ENCODE measurements at places on chromosomes 7 and 10.

- DNase-seq, result no peak
Observed at GRCh38 chr7:103751311-103751880, 238.1 kb downstream of the RELN start.

GRCh38 chr7:13702251-13702650 lies 287.2 kb downstream of the ETV1 start:
- no peak for DNase-seq

DNA sequence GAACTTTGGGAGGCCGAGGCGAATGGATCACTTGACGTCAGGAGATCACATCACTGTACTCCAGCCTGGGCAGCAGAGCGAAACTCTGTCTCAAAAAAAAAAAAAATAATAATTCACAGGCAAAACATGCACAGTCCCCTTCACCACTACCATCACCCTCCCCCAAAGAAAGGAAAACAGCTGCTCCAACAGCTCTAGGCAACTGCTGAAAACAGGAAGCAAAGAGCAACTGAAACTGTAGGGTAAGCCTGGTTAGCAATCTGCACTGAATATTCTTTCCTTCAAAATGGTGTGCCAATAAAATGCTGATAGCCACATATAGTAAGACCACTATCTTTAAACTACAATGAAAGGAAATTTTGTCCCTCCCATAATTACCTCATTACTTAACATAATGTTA lies 11.8 kb downstream of the NT5C2 start:
- DNase-seq, result no peak

DNA sequence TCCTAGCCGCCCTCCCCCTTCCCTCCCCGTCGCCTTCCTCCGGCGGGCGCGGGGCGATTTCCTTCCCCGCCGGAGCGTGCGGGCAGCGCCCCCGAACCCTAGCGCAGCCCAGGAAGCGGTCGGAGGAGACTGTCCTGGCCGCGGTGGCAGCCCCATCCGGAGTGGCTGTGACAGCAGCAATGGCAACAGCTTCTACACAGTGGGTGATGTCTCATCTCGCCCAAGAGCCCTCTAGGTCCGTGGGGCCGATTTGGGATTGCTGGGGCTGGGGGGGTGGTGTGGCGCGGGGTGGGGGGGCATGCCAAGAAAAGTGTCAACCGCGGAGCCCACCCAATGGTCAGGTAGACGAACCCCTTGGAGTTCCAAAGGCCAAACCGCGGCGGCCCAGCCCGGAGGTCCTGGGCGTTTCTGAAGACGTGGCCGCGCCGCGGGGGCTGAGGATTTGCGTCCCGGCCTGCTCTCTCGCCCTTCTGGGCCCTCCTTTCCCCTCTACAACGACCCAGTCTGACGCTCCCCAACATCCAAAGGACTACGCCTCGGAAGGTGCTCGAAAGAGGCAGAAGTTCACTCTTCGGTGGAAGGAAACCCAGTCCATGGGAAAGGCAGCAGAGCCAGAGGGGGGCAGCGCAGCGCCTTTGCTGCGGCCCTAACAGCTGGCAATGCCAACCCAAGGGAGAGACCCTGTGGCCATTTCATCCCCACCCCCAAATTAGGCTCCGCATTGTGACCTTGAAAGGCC lies 603 bp upstream of the TWIST1 start:
- no peak for DNase-seq

DNA sequence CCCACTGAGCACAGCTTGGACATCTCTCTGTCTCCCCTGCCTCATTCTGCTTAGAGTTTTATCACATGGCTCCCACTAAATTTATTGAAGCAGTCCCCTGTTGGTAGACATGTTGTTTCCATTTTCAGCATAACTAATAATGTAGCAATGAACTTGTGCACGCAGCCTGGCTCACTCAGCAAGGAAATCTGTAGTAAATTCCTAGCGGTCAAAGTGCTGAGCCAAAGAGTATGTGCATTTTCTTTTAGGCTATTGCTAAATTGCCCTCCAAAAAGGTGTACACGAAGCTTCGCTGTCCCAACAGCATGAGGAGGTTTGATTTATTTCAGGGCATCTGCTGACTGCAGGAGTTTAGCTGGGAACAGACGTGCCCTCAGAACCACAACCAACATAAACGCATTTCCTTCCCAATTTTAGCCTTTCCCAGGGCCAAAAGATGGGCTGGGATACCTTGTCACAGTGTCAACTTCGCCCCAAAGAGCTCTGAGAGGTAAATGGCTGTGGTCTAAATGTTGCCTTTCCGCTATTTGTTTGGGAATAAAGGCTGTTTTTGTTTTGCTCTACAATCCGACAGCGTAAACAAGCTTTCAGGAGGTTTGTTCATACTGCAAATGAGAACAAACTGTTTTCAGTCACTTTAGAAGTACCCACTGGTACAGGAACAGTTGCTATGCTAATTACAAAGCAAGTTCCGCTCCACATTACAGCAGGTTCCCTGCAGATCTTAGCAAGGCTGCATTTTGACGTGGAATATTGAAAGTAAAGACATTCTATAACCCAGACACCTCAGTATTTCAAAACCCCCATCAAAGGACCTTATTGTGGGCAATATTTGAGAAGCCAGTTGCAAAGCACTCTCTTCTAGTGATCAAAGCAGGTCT lies 16.8 kb downstream of the VSIR start:
- no peak for DNase-seq

- no peak for DNase-seq
Observed at GRCh38 chr7:98312201-98312600, 30.7 kb downstream of the BRI3 start.

DNA sequence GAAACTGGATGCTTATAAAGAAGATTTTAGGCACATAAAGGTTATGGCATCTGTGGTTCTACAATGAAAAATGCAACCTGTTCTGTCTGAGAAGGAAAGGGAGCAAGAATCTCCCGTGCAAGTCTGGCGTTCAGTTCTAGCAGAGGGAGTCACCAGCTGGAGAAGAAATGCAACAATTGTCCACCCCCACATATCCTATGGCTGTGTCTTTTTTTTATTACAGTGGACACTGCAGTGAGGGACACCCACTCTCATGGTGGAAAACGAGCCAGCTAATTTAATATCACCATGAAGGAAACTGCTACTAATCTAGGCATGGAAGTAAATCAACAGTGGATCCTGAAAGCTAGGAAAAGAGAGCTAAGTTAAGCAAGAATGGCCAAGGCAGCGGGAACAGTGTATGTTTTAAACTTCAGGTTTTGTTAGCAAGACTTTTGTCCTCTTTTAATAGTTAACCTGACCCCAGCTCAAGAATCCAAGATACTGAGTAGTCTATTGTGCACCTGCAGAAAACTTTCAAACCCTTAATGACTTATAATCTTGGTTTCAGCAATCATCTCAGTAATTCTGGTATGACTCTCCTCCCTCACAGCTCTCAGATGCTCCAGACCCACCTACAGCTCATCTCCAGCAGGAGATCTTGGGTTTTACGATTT lies 149.3 kb downstream of the FGFR2 start:
- DNase-seq, result no peak

DNA sequence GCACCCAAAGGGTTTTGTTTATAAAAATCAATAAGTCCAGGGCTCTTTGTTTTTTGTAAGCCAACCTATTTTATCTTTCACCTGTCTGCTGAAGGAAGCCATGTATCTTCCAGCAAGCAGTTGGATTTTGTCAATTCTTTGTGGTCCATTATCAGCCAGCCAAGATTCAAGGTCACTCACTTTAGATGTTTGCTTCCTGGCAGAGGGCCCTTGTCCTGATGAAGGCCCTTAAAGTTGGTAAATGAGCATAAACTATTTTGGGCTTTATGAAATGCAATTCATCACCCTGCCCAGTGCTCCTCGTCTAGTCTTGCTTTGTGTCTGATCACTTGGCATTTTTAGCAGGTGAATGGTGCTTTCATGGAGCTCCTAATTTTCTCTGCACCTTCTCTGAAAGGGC lies 1004.2 kb downstream of the GRID1 start:
- no peak for DNase-seq

DNA sequence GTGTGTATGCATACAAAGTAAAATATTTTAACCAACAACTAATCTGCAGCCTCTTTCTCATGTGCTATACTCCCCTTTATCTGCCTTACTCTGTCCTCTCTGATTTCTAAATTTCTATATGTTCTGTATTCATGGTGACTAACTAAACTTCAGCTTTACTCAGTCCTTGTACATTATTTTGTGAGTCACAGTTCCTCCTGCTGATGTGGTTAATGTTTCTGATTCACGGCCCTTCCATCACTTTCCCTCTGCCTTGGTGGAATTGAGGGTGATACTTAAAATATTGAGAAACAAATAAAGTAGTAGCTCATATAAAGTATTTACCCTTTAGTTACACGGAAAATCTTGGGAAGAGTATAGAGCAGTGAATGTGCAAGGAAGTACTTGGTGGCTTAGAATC lies 899.1 kb upstream of the ZWINT start:
- DNase-seq, result no peak

GRCh38 chr7:22447762-22448161 lies 52.2 kb downstream of the STEAP1B start:
- DNase-seq, result peak; percentile 45

GRCh38 chr10:92027141-92027540 lies 103.6 kb downstream of the BTAF1 start:
- no peak for DNase-seq

Data from NCI-H2081 treated with DMSO at 0.1 percent for 48 hours (cell line).